Cardiac muscle cell (in vitro differentiated cells and primary cell): ENCODE measurements at places on chromosomes 5 and 9.

GRCh38 chr5:128020012-128020411, 63.6 kb upstream of the SLC12A2 start:
- peaks cover 7% of the 10 kb centered on the region for H3K4me1 ChIP-seq
- no peaks in the 10 kb centered on the region for H3K27me3 ChIP-seq
- H3K36me3 ChIP-seq: no peaks in the 10 kb centered on the region

GRCh38 chr5:173496883-173497255, 119.6 kb downstream of the BOD1 start:
- no peaks in the 10 kb centered on the region for H3K36me3 ChIP-seq
- DNase-seq: no peak
- peaks cover 9% of the 10 kb centered on the region for H3K4me1 ChIP-seq
- H3K27ac ChIP-seq: no peak overlapping the region
- H3K4me3 ChIP-seq: no peak overlapping the region
- no peaks in the 10 kb centered on the region for H3K27me3 ChIP-seq

DNA sequence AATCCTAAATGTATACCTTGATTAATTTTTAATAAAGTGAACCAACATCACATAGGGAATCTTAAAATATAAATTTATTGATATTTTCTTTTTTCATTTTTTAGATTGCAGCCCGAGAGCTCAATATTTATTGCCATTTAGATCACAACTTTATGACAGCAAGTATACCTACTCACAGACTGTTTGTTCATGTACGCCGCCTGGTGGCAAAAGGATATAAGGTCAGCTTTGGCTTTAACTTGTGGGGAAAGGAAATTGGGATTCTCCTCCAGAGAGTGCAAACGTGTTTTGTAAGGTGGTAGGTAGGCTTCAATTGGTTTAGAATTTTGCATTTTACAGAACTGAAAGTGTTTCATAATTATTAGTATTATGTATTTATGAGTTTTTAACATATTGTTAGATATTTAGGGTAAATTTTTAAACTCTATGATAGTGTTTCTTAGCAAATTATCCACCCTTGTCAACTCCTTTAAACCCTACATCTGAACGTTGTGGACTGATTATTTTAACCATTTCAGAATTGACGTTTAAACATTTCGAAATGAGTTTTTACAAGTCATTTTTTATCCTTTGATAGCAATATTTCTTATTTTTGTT, 17.5 kb upstream of the DHFR start:
- no peak overlapping the region for H3K27ac ChIP-seq
- no peaks in the 10 kb centered on the region for H3K27me3 ChIP-seq
- H3K36me3 ChIP-seq: peaks cover 29% of the 10 kb centered on the region
- no peaks in the 10 kb centered on the region for H3K4me1 ChIP-seq
- H3K4me3 ChIP-seq: no peak overlapping the region

GRCh38 chr5:96651948-96652753, 10.0 kb upstream of the CAST start:
- H3K27ac ChIP-seq: no peak overlapping the region
- no peaks in the 10 kb centered on the region for H3K27me3 ChIP-seq
- no peak for DNase-seq
- H3K4me1 ChIP-seq: no peaks in the 10 kb centered on the region
